ENCODE measurements at places on chromosomes 11 and 22.

- DNase-seq, result no peak
Measured at GRCh38 chr11:124768914-124769313, 6.8 kb upstream of the ESAM start.

GRCh38 chr11:469684-470560 lies 19.8 kb downstream of the PTDSS2 start:
- no peak for DNase-seq

DNA sequence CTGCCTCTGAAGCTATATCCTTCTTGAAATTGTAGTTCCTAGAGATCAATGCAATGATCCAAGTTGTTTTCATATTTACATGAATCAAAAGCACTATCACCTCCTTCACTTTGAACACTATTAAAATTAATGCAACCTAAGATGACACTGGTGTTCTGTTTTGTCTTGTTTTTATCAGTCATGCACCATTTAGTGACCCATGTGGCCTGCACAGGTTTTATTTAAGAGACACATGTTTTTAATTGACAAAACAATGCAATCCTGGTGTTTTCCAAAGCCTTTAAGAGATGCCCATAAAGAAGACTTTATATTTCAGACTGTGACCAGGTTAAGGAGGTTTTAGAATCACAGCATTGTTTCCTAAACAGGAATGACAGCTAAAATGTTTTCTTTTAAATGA lies 177.5 kb downstream of the FAM181B start:
- no peak for DNase-seq

- DNase-seq, result no peak
Measured at GRCh38 chr11:102204174-102204573, 93.9 kb downstream of the YAP1 start.

- DNase-seq, result no peak
Measured at GRCh38 chr11:112129656-112130055, 34.2 kb downstream of the IL18 start.

- DNase-seq, result peak; percentile 58
Measured at GRCh38 chr22:37681556-37682049, 4.5 kb upstream of the NOL12 start.

GRCh38 chr22:19195796-19196731 lies 17.5 kb upstream of the SLC25A1 start:
- no peak for DNase-seq

- DNase-seq, result no peak
Measured at GRCh38 chr11:71979602-71980001, 19.1 kb upstream of the IL18BP start.

DNA sequence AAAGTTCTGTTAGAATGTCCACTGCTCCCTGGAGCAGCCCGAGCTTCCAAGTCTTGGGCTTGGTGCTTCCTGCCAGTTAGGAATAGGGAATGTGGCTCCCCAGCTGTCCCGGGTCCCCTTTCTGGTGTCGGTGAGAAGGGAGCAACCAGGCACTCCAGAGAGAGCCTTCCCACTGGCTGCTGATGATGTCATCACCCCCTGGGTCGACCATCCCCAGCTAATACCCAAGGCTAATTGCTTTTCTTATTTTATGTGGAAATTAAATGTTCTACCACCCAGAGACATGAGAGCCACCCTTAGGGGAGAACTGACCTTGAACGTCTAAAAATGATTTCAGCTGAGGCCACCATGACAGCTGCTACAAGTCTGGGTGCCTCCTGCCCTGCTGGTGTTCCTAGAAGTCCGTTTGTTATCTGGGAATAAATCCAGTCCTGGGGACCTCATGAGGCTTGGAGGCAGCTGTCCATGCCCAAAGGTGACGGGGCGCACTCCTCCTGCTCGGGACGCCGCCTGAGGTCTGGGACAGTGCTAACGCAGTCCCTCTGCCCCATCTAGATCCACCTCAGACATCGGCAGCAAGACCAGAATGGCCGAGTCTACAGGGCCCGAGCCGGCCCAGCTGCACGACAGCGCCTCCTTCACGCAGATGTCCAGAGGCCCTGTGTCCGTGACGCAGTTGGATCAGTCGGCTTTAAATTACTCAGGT lies 42.3 kb downstream of the C11orf91 start:
- no peak for DNase-seq

DNA sequence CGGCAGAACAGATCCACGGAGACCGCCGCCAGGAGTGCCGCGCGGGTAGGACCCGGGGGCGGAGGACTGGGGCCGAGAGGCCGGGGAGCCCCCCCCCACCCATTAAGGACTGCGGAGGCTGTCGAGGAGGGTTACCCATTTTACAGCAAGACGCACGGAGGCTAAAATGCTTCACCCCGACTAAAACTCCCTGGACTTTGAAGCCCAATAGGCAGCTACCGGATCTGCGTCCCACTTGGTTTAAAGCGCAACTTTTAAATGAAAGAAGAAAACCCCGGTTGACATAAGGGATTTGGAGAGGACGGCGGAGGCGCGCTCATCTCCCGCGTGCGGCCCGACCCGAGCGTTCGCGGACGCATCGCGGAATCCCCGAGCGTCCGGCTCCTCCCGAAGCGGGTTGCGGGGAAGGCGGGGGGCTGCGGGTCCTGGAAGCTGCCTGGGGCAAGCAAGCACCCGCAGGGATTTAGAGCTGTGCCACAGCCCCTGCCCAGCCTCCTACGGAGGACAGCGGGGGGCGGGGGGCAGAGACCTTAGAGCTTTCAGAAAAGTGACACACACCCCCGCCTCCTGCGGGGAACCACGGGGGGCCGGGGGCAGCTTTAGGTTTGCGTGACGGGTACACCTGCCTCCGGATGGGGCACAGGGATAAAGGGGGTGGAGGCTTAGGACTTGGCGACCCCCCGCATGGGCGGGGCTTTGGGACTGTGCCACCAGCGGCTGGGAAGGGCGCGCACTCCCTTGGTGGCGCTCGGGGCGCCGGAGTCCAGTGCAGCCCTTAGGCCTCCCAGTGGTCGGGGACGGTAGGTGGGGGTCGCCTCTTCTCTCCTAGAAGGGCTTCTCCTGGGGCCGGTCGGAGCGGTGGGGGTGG lies 760 bp upstream of the CELSR1 start:
- DNase-seq, result no peak

DNA sequence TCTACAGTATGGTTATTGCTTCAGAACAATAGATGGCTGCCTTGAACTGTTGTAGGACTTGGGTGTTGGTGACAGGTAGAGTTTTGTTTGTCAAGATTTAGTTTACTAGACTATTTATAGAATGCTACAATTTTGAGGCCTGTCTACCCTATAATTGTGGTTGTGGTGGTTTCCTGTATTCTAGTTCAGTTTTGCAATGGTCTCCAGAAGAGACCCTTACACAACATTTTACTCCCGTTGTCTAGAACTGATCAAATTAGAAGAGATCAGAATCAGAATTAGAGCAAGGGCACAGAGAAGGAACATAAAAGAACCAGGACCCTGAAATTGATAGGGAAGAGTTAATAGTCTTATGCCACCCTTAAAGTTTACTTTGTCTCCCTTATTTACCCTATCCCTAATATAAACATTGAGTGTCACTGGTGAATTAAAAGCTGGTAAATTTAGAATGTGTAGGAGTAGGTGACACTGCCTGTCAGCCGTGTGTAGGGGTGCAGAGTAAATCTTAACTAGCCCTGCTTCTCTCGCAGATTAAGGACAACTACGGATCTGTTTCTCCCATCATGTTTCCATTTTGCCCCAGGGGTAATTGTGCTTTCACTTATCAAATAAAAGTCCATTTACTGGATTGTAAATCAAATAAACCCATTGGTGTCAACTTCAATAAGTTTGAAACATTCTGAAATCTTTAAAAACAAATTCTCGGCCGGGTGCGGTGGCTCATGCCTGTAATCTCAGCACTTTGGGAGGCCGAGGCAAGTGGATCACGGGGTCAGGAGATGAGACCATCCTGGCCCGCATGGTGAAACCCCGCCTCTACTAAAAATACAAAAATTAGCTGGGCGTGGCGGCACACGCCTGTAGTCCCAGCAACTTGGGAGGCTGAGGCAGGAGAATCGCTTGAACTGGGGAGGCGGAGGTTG lies 10.9 kb upstream of the PHLDB1 start:
- no peak for DNase-seq

DNA sequence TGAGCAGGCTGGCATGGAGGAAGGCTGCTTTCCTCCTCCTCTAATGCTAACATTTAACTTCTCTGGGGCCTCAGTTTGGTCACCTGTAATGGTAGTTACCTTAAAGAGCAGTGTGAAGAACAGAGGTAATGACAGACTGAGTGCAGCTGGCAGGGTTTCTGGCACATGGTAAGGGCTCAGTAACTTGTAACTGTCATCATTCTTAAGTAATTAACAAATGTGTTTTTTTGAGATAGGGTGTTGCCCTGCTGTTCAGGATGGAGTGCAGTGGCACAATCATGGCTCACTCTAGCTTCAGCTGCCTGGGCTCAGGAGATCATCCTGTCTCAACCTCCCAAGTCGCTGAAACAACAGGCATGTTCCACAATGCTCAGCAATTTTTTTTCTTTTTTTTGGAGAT lies 242.0 kb upstream of the SYN3 start:
- no peak for DNase-seq

DNA sequence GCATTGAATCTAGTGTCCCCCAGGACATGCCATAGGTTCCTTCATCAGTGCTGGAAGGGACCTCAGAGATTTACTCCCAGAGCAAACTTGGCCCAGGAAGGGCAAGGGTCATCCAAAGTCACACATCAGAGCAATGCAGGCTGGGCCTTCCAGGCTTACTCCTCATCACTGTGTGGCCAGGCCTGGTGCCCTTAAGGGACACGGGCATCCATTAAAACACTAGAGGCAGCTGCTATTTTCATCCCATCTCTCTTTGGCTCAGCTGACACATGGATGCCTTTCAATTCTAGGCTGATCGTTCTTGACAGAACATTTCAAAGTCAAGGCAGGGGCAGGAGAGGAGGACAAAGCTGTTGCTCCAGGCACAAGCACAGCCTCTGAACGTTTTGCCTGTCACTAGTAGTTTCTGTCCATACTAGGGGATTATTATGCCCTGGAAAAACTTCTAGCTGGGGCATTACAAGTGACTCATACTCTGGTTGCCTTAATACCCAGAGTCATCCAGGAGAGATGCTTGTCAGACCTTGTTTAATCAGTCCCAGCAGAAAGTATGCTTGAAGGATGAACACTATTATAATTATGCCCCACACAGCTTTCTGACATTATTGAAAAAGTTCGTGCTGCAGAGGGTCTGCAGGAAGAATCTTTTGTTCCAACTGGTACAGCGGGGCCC lies 240.3 kb downstream of the TENM4 start:
- no peak for DNase-seq

- no peak for DNase-seq
Measured at GRCh38 chr22:50141891-50142363, 28.6 kb upstream of the PANX2 start.

DNA sequence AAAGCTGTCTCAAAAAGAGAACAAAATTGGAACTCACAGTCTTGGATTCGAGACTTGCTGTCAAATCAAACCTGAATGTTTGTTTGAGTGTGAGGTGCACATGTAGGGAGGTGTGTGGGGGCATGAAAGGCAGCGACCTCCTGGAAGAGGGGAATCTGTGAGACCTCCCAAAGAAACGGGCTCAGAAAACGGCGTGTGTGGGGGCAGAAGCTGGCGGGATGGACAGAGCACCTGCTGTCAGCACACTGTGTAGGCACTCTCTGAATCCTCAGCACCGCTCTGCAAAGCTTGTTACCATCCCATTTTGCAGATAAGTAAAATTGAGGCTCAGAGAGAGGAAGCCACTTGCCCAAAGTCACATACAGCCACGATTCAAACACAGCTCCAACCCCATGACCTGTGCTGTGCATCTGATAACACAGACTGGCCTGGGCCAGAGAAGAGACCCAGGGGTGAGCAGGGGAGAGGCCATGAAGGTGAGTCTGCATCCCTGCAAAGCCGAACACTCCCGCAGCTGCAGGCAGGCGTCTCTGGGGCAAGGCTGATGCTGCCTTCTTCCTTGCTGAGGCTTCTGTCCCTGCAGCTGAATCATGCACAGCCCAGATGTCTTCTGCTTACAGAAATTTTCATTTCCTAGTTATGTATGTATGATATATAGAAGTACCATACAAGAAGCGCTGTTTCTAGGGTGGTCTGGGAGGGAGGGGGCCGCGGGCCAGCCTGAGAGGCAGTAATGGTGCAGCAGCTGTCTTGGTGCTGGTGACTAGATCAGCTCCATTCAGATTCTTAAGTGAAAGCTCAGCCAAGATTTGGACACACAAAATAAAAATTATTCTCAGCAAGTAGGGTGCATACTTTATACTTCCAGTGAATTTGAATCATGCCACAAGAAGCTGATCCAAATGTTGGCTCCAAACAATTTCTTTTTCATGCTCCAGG lies 67.3 kb upstream of the SHISAL1 start:
- DNase-seq, result no peak

DNA sequence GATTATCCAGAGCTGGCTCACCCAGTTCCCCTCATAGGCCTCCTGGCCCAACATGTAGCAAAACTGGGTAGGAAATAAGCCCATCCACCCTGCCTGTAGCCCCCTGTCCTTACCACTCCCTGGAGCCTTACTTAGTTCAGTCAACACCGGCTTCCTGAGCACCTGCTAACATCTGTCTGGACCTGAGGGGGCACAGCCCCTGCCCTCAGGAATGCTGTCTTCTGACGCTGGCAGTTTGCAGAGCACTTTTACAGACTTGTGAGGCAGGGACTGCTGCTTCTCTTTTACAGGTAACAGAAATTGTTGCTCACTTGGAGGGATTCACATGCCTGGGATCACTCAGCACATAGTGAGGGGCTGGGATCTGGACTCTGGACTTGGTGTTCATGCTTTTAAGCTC lies 152.0 kb upstream of the TBCEL start:
- no peak for DNase-seq

DNA sequence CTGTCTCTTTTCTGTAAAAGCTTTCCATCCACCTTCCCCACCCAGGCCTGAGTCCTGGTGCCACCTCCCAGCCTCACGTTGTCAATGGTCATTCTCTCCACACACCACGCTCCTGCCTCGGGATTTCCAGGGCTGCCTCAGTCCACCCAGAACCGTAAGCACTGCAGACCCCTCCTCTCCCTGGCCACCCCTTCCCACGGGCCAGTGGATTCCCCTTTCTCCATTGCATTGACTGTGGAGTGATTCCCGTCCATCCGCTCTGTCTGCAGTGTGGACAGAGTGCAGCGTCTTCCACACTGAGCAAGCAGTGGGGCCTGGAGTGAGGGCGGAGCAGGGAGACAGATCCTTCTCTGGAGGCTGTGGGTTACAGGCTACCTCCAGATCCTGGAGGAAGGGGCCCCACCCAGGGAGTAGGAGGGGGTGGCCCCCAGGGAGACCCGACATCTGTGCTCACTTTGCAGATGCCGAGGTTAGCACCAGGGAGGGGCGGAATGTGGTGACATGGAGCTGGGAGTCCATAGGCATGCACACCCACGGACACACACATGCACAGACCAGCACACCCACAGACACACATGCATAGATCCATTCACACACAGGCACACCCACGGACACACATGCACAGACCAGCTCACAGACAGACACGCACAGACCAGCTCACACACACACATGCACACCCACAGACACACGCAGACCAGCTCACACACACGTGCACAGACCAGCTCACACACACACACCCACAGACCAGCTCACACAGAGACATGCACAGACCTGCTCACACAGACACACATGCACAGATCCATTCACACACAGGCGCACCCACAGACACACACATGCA lies 109.6 kb upstream of the B3GAT1 start:
- DNase-seq, result no peak

- DNase-seq, result no peak
Measured at GRCh38 chr22:46935506-46936377, 173.3 kb downstream of the TBC1D22A start.

- no peak for DNase-seq
Measured at GRCh38 chr11:118892964-118893363, 9.3 kb downstream of the CXCR5 start.

- no peak for DNase-seq
Measured at GRCh38 chr11:119999220-119999619, 138.7 kb downstream of the TRIM29 start.

- DNase-seq, result peak; percentile 89
Measured at GRCh38 chr11:1694064-1694845, 2.7 kb upstream of the KRTAP5-6 start.

- DNase-seq, result no peak
Measured at GRCh38 chr11:108538022-108538424, 39.8 kb upstream of the POGLUT3 start.

All from dorsolateral prefrontal cortex (tissue), 122 donors.